ENCODE measurements at places on chromosomes 4 and X.

- H3K27ac ChIP-seq: peak overlapping the region; percentile 64
- DNase-seq: peak; percentile 35
- H3K4me1 ChIP-seq: no peaks in the 10 kb centered on the region
- no peaks in the 10 kb centered on the region for H3K36me3 ChIP-seq
- H3K27me3 ChIP-seq: no peaks in the 10 kb centered on the region
- H3K4me3 ChIP-seq: peak overlapping the region; percentile 62
These were observed 100.1 kb downstream of the CEP135 start for GRCh38 chr4:56048702-56049431.

DNA sequence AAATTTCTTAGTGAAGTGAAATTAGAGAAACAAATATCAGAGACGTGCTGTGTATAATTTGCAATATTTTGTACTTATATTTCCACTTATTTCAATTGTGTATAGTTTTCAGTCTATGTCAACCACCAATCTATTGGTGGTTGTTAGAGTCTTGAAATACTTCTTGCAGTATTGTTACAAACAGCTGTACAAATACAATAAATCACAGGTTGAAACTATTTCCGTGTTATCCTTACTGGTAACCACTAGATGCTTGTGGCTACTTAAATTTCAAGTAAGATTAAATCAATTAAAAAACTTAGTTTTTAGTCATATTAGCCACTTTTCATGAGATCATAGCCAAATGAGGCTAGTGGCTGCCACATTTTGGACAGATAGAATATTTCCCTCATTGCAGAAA is 520.5 kb downstream of the GBA3 start:
- no peaks in the 10 kb centered on the region for H3K36me3 ChIP-seq
- no peaks in the 10 kb centered on the region for H3K4me1 ChIP-seq
- no peak overlapping the region for H3K4me3 ChIP-seq
- no peaks in the 10 kb centered on the region for H3K27me3 ChIP-seq
- DNase-seq: no peak

DNA sequence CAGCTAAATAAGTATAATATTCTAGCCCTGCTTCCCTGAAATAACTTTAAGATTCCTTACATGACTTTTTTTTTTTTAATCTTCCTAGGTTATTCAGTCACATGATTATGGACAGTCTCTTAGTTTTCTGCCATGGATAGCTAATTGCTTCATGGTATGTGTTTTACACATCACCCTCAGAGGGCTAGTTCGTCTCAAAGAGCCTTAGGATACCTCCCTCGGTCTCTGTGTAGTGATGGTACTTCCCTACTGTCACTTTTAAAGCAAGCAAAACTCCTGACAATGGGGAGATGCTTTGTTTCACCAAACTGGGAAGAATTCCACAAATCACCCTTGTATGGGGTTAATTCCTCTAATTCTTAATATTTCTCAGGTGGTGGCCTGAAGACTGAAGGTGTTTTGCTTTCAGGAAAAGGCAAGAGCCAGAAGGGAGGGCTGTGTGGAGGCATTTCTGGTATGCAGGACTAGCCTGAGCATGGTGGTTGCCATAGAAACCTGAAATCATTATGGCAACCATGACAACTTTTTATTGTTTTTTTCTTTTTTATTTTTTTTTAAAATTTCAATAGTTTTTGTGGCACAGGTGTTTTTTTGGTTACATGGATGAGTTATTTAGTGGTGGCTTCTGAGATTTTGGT is 70.4 kb downstream of the BEX3 start:
- no peaks in the 10 kb centered on the region for H3K36me3 ChIP-seq
- H3K4me1 ChIP-seq: no peaks in the 10 kb centered on the region
- no peak overlapping the region for H3K4me3 ChIP-seq
- DNase-seq: no peak

DNA sequence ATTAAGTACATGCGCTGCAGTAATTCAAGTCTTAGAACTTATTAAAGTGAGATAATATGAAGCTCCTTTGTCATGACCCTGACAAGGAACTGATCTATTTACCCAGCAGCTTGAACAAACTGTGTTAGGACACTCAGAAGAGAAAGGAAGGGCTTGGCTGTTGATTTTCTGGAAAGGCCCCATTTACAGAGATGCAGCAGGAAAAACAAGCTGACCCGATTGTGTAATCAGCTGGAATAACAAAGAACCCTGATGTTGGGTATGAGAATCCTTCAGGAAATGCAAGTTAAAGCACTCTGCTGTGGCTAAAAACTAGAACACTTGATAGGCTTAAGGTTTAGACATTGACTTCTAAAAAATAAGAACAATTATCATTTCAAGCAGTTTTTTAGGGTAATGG is 64.8 kb downstream of the TBC1D9 start:
- H3K36me3 ChIP-seq: no peaks in the 10 kb centered on the region
- H3K27ac ChIP-seq: peak overlapping the region; percentile 29
- H3K27me3 ChIP-seq: no peaks in the 10 kb centered on the region
- no peak for DNase-seq

GRCh38 chr4:22240814-22241213 is 275.1 kb downstream of the ADGRA3 start:
- H3K36me3 ChIP-seq: no peaks in the 10 kb centered on the region
- no peak overlapping the region for H3K4me3 ChIP-seq
- H3K4me1 ChIP-seq: no peaks in the 10 kb centered on the region
- H3K27ac ChIP-seq: no peak overlapping the region

All from uterus (tissue), 4 donors.